ENCODE measurements at places on chromosomes 2 and 18.

- DNase-seq: no peak
Observed at GRCh38 chr2:223894009-223894408, 51.1 kb downstream of the WDFY1 start.

GRCh38 chr18:79556829-79557585, 122.6 kb upstream of the CTDP1 start:
- no peak for DNase-seq

GRCh38 chr2:26807788-26808460, 22.1 kb downstream of the CENPA start:
- DNase-seq: no peak

DNA sequence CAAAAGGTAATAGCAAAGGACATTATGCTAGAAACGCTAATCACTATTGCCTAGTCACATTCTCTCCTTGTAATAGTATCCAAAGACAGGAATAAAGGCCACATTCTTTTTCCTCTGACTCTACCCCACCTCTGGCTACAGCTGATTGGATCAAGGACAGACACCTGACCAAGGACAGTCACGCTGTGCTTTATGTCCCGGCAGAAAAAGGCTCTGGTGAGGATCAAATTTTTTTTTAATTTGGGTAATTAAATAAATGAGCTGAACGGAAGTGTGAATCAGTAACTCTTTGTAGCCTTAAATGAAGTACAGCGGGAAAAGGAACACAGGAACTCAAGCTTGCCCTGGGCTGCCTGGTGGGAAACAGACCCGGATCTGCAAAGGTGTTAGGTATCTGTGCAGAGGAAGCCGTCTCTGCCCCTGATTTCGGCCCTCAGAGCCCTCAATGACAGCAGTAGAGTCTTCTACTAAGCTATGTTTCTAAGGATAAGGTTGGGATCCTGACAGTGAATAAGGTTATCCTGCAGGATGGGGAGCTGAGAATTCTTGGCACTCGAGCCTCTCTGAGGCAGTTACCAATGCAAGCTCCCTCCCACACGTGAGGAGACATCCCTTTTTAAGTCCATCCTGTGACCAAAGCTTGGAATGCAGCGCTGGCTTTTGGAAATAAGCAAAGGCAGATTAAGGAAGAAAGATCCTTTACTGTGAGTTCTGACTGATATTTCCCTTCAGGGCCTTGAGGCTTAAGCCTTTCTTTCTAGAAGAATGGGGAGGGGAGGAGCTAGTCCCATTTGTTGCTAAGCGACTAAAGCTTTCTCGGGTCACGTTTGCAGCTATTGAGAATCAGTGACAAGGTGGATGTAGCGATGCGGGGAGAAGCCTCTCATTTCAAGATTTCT, 37.8 kb upstream of the IKZF2 start:
- no peak for DNase-seq

DNA sequence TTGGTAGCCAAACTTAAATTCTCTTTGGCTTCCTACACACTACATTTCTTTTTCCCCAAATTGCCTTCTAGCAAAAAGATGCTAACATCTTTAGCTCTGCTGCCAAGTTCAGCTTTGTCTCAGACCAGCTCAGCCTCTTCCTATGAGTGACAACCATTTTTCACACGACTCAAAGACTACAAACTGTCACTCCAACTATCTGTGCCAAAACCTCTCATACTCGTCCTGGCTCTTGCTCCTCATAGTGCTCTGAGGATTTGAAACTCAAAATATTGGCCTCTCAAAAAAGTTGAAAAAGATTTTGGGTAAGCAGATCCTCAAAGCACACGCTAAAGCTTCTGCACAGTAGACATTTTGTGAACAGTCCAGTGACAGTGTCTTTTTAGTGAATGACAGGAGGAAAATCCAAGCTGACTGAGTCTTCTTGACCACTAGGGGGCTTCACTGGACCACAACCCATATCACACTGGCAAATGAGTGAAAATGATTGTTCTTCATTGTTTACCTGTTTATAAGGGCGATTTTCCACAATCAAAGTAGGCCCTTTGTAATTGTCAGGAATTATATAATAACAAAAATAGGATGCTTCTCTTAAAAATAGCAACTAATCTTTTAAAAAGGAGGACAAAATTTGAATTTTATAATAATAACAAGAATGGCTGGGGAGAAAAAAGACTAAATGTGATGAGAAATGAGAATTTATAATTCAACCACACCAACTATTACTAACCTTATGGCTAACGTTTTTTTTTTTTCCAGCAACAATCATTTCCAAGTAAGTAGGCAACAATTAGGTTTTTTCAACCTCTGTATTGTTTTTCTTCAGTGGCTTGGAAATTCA, 85.5 kb upstream of the PGAP1 start:
- DNase-seq: no peak

DNA sequence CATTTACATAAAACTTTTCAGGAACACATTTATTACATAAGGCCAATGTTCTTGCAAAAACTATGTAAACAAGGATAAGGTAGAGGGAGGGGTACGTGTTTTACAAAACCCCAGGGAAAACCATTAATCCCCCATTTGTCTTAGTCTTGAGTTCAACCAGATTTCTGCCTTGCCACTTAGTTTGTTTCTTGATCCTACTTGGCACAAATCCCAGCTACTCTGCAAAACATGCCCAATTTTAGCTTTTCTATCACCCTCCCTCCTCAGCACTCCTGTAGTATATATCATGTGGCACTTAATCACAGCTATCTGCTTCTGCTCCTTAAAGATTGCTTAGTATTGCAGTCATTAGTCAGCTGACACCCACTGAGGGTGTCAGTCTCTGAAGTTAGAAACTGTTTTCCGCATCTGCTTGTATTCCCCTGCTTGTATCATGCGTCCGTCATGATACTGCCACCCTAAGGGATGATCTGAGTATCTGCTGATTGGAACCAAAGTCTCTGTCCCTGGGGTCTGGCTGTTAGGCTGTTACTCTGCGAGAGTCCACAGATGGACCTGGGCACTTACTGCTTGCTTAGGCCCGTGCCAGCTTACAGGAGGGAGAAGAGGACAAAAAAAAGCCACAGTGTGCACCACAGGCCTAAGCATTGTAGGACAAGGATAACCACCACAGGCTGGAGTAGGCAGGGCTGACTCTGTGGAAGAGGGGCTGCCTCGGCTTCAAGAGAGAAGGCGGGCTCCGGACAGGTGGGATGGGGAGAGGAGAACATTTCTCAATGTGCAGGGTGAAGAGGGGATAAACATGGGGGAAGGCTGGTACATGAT, 82.2 kb downstream of the EPAS1 start:
- DNase-seq: no peak

GRCh38 chr2:30530346-30530745, 83.3 kb downstream of the LCLAT1 start:
- no peak for DNase-seq

GRCh38 chr2:238408615-238409340, 17.9 kb upstream of the ASB1 start:
- no peak for DNase-seq

GRCh38 chr2:161725297-161725696, 101.1 kb downstream of the SLC4A10 start:
- no peak for DNase-seq

GRCh38 chr2:83640506-83640905, 818.6 kb downstream of the SUCLG1 start:
- DNase-seq: no peak
